Astrocyte of the spinal cord (primary cell): ENCODE measurements at places on chromosomes 2 and 18.

GRCh38 chr2:46784278-46784677, 131.3 kb downstream of the MCFD2 start:
- no peak for DNase-seq

DNA sequence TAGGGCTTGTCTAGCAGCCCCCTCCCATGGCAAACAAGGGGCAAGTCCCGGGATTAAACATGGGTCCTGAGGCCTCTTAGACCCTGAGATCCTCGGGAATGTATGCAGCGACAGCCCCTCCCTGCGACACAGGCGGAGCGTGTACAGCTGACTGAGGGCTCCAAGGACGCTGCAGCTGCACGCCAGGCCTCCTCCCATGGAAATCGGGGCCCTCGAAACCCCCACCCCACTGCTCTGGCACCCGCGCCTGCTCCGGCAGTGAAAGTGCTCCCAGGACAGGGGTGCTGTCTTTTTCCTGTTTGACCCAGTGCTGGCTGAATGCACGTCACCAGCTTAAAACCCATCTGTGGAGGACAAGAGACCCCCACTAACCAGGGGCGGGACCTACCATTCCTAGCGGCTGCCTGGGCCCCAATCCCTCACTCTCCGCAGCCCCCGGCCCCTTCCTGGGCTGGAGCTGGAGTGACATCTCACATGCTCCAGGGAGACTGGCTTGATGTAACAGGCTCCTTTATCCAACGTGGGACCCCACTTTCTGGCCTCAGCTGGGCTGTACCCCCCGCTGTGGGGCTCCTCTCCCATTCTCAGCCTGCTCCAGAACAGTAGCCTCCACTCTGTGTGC, 247.7 kb downstream of the TWIST2 start:
- DNase-seq: no peak

DNA sequence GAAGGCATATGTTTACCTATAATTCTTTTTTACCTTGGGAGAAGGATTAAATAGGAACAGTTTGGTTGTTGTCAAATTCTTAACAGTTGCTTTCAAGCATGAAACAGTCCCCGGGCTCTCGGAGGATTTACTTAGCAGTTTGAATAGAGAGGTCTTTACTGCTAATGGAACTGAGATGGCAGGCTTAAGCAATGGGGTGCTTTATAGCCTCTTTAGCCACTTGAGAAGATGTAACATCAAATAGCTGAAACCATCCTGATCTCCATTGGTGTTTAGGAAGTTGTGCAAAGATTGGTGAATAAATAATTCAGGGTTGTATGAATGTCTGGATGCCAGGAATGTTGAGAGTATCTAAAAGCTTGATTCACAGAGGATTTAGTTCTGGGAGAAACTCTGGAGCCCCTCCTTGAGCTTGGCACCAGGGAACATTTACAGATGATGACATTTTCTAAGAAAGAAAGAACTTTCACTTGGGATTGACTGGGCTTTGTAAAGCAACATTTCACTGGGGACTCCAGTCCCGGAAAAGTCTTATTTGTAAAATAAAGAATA, 51.9 kb downstream of the PTPRM start:
- peak; percentile 27 for DNase-seq

GRCh38 chr18:74196220-74197119, 48.1 kb downstream of the TIMM21 start:
- DNase-seq: peak; percentile 74

GRCh38 chr18:59927246-59927825, 27.5 kb downstream of the PMAIP1 start:
- no peak for DNase-seq

GRCh38 chr2:162328424-162329157, 10.1 kb upstream of the IFIH1 start:
- DNase-seq: no peak

DNA sequence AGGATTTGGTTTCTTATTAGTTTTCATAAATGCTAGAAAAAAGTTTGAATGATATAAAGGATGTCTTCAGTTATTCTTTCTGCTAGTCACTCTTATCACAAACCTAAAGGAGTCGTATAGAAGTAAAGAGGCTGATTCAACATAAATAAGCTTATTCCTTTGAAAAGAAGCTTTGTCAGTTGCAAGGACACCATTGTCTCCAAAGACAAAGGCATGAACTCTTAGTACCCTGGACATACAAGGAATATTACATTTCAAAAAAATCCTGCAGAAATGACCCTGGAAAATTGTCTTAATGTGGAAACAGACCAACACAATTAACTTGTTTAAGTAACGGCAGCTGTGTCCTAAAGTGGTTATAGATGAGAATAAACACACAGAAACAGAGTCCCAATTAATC, 528.0 kb downstream of the CPS1 start:
- DNase-seq: no peak

DNA sequence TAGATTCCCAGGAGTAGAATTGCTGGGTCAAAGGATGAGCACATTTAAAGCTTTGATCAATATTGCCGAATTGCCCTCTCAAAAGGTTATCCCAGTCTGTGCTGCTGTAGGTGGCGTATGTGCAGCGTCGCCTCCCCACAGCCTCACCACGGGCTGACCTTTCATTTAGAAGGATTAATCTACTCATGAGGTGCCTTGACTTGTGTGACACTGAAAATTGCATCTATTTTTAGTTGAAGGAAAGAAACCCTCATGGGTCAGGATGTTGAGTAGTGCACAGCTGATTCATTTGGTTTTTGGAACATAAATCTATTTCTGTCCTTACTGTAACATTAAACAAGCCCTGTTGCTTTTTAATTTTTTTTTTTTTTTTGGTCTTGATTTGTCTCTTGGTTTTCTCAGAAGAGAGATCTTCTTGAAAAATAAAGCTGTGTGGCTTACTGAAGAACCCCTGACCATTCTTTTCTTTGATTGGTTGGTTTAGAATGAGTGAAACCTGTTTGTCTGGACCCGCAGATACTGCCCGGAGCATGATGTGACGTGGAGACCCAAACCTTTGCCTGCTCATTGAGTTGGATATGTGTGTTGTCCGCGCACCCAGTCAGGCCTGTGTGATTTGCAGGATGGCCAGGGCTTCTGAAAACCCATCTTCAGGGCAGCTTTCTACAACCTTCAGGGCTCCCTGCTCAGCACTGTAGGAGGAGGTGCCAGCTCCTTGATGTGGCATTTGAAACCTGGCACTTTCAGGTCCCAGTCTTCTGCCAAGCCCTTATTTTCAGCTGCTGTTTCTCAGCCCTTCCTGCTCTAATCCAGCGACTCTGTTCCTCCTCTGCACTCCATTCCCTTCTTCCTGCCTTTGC, 61.0 kb downstream of the LPIN1 start:
- no peak for DNase-seq

- no peak for DNase-seq
Observed at GRCh38 chr2:86414996-86415395, 26.2 kb upstream of the KDM3A start.

DNA sequence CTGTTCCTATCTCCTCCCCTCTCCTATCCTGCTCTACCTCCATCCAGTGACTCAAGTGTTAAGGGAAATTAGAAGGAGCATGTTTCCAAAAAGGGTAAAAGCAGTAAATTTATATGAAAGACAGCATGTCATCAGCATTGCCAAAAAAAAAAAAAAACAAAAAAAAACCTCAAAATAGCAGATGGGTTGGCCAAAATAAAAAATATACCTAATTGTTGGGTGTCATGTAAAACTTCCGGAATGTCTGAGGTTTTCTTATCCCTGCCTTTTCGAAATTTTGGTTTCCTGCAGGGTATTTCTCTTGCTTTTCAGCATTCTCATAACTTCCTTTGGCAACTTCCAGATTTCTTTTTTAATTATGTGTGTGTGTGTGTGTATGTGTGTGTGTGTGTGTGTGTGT, 241.6 kb upstream of the FN1 start:
- no peak for DNase-seq

DNA sequence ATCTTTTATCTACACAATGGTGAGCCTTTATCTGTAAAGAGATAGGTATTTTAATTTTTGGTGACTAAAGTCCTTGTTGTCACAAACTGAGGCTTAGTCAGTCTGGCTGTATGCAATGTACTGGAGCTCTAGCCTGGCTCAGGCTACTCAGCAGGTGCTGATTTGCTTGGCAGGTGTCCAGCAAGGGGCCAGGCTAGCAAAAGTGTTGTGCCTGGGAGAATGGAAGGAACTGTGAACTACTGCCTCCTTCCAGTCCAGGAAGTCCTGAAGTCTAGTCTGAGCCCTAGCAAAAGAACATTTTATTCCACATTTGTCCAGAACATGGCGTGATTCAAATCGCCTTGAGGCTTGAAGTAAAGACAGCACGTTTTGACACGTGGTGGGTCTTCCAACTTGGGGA, 260.5 kb downstream of the CCDC85A start:
- no peak for DNase-seq

DNA sequence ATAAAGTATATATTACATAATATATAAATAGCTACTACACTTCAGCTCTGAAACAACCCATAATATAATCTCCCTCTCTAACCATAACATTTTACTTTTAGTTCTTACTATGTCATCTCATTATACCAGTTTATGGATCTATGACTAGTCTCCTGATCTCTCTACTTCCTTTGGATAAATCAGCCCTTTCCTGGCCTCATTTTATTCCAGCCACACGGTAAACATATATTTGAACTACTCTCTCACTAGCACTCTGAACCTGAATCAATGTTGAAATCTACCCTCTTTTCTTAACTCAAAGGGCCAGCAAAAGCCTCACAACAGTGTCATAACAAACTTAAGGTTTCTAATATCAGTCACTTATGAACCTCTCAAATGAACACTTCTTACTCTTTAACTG, 62.6 kb downstream of the BAZ2B start:
- DNase-seq: no peak

- no peak for DNase-seq
Observed at GRCh38 chr2:49796266-49796665, 642.0 kb upstream of the FSHR start.

- no peak for DNase-seq
Observed at GRCh38 chr2:127400533-127400896, 12.7 kb upstream of the MAP3K2 start.

DNA sequence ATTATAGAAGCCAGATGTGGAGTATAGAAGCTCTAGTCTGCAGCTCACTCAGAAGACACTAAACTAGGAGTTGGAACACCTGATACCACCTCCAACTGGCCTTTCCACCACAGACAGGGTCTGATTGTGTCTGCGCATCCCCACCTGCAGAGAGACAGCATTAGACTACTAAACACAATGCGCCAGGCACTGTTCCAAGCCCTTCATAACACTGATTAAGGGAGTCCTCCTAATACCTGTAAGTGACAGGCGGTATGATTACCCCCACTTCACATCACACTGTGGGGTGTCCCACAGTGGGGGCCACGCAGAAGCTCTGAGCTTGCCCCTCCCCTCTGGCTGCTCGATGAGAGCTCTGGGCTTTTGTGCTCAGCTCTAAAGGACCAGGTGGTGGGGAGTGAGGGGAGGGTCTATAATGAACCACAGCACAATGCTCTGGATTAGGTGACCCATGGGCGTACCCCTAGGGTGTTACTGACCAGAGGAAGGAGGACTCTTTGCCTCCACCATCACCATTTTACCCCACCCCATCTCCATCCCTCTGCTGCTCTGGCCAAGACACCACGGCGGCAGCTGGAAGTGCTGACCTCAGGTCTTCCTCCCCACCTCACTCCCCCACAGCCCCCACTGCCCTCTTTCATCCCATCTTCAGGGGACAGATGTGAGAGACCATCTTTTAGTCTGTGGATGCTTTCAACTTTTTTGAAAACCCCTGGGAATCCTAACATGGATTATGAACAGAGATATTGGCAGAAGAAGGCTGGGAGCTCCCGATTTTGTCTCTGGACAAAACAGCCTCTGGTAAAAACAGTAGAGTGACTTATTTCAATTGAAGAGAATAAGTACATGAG, 145.1 kb downstream of the GFPT1 start:
- DNase-seq: no peak

GRCh38 chr2:1366546-1367134, 46.6 kb upstream of the TPO start:
- no peak for DNase-seq

GRCh38 chr2:184481865-184482264, 116.5 kb upstream of the ZNF804A start:
- DNase-seq: no peak

GRCh38 chr2:137467246-137467862, 496.9 kb upstream of the HNMT start:
- DNase-seq: peak; percentile 3

GRCh38 chr2:8004250-8004681, 677.6 kb upstream of the ID2 start:
- DNase-seq: peak; percentile 34

GRCh38 chr2:71064754-71065621, 3.5 kb upstream of the NAGK start:
- DNase-seq: no peak

GRCh38 chr2:241103176-241103595, 1.1 kb upstream of the MTERF4 start:
- no peak for DNase-seq

DNA sequence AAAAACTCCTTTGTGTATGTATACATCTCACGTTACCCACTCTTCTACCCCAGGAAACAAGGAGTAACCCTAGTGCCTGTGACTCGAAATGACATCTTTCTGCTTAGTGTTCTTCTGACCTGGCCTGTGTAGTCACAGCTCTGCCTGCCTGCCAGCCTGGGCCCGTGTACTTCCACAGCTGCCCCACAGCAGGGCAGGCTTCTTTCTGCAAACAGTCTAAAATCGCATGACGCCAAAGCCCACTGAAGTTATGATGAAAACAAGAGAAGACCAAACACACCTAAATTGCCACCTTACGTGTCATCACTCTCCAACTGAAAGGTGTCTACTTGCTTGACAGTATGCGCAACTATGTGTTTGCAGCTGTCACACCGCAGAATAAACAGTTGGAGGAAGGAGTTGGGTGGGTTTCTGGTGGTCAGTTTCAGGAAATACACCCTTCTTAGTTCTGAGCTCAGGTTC, 1.5 kb downstream of the GAREM1 start:
- DNase-seq: peak; percentile 25

GRCh38 chr18:5984245-5984644, 88.9 kb upstream of the TMEM200C start:
- DNase-seq: no peak

DNA sequence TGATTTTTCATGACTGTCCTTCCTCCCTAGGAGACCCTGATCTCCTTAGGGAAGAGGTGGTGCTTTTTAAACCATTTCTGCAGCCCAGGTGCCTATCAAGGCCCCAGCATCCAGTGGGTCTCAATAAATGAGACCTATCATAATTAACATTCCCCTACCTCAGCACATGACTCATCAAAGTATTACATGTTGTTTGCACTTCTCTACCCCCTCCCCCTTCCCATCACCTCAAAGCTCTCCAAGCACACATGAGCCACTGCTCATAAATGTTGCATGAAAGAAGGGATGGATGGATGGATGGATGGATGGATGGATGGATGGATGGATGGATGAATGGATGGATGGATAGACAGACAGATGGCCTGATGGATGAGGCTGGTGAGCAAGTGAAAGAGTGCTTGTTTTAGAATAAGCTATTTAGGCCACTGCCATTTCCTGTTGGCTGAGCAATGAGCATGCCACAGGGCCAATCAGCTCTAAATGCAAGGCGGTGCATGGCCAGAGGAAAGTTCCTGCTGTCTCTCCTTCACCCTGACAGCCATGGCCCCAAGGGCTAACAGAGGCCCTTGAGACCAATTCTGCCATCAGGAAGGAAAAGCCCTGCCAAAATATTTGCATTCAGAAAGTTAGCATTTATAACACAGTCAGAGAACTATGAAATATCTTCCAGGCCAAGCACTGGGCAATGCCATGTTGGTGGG, 20.9 kb upstream of the STEAP3 start:
- DNase-seq: no peak
